Fibroblast of skin of left biceps (primary cell): ENCODE measurements at places on chromosomes 4 and X.
A peak's percentile ranks its signal among the peaks of the same experiment; 100 is the strongest.

DNA sequence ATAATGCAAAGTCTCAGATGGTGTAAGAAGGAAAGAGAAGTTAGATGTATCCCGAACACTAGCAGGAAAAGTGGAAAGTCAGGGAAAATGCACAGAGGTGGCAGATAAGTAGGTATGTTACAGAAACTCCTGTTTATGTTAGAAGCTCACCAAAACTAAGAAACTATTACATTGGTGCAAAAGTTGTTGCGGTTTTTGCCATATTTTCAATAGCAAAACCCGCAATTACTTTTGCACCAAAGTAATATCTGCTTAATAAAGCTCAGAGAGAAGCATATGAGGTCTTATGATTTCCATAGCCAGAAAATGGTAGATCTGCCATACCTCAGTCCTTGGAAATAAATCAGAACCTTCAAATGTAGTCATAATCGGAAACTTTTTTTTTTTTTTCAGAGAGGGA lies 1035.6 kb downstream of the PCDH7 start:
- no peak for DNase-seq

GRCh38 chr4:76821641-76822040 lies 76.3 kb downstream of the SOWAHB start:
- peak; percentile 97 for DNase-seq

GRCh38 chr4:131337936-131338335 lies 1811.2 kb upstream of the PCDH10 start:
- DNase-seq = no peak

- DNase-seq = no peak
These were observed 109.8 kb downstream of the SORBS2 start for GRCh38 chr4:185702147-185702663.

- DNase-seq = peak; percentile 57
These were observed 282.9 kb downstream of the USP46 start for GRCh38 chr4:52376132-52376704.

DNA sequence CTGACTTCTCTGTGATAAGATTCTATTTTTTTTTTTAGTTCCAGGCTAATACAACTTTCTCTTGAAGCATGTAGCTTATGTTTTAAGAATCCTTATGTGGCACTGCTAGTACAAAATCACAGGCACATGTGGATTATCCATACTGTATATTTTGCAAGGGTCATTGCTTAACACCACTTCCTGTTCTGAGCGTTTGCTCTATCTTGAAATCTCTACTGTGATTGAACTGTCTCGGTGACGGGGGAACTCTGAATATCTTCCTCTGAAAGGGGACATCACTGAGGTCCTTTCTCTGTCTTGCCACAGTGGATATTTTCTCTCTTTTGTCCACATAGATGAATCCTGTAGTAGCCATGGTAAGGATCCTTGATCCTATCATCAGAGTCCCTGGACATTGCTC lies 2.1 kb upstream of the WFS1 start:
- DNase-seq = no peak

DNA sequence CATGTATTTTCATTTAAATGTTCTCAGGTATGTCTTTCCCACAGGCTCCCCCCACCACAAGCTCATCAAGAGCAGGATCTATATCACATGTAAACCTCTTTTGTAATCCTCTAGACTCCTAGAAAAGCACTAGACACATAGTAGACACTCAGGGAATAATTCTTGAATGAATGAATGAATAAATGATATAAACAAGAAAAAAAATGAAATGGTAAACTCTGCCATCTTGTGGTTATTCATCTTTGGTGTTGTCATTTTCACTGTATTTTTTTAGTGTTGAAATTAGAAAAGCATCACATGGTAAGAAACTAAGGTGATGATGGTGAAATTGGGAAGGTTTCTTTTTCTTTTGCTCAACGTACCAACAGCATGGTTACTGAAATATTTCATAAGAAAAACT lies 34.2 kb upstream of the C1GALT1C1 start:
- no peak for DNase-seq

GRCh38 chrX:149950681-149951080 lies 12.4 kb upstream of the EOLA2 start:
- peak; percentile 15 for DNase-seq

- DNase-seq = no peak
These were observed 12.0 kb upstream of the UFSP2 start for GRCh38 chr4:185437809-185438208.

DNA sequence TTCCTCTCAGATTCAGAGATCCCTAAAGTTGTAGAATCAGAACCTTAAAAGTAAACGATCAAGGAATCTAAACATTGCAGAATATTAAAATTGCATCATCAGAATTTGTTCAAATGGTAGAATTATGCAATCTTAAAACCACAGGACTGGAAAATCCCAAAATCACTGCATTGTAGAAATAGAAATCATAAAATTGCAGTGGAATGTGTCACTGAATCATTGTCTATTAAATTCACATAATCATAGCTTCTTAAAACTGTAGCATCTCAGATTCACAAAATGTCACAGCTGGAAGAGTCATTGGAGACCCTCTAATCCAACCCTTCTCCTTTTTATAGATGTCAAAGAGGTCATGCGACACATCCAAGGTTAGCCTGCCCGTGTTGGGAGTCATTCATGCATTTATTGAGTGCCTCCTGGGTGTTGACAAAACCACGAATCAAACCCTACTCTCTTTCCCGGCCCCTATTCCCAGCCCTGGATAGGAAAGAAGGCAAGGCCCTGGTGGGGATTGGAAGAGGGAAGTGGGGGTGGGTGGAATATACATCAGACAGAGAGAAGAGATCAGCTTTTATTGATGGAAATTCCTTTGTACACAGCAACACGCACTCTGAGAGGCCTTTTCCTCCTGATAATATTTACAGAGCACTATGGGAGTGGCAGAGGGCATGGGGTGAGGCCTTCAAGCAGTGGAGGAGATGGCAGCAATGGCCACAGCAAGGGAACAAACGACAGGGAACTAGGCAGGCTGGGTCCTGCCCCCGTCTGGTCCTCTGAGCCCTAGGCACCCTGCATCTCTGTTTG lies 15.4 kb downstream of the IQSEC2 start:
- DNase-seq = peak; percentile 55

DNA sequence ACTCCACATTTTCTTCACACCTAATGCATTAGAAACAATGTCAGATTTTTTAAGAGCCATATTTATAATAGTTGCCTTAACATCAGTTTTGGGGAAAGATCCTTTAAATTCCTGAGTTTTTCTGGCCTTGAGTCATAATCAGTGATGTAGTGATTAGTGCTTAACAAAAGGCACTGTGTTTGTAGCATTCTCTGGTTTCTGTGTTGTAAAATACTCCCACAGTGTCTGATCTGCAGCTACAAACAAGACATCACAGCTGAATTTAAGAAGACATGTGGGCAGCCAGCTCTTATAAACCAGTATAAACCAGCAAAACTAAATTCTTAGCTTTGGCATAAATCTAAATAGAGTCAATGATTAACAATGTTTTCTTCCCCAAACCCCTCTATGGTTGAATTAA lies 233.8 kb downstream of the FSTL5 start:
- no peak for DNase-seq

DNA sequence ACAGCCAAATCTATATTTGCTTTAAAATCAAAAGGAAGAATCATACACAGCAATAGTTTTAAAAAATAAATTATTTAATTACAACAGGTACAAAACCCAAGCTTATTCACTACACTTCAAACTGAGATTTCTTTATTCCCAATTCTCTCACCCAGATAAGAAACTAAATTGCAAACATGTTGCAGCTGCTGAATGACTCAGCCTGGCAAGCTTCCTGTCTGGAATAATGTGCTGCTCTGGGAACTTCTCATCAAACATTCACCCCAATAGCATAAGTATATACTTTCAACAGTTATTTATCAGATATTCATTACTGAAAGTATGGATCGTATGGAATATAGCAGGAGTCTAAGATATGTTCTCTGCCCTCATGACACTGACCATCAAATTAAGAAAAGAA lies 43.0 kb upstream of the GABRA2 start:
- no peak for DNase-seq

- DNase-seq = no peak
These were observed 14.1 kb upstream of the CD99 start for GRCh38 chrX:2676794-2677675.

DNA sequence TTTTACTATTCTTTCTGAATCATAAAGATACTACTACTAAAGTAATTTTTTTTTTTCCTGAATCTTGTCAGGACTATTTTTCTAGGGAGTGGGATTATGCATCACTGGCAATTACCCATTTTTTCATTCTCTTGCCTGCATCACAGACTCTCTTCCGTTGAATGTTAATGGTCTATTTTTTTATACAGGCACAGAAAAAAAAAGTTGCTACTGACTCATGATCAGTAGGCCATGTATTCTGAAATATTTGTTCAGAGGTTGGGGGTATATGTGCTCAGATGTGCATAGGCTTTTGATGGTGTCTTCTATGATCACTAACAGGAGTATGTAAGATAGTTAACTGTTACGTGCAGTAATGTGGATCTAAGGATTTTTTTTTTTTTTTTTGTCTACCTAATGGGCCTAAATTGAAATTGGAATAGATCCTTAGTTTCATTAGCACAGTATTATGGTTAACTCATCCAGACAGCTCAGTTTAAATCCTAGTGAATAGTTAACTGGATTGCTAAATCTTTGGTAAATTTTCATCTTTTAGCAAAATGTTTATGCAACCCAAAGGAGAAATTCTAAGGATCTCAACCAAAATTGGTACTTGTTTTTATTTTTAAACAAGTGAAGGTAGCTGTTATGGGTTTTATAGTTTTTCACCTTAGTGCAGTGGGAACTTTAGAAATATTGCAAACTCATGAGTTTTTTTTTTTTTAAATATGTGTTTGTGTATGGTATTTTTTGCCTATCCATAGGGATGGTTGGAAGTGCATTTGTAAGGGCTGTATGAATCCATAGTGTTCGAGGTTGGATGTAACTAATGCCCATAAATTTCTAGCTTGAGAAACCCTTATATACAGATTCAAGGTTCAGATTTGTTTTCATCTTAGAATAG lies 12.1 kb downstream of the BMP2K start:
- no peak for DNase-seq

DNA sequence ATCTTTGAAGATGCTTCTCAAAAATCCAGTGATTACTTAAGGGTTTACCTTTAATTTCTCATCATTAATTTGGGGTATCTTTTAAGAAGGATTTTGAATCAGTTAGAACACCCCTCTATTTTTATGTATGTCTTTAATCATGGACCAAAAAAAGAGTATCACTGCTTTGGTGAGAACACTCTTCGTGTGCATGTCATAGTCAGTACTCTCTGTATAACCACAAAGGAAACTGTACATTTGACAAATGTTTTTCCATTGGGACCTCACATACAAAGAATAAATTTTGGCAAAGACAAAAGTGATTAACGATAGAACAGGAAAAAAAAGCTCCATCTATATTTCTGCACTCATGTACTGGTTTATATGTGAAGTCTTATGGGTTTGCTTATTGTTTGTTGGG lies 31.3 kb downstream of the FAM241A start:
- DNase-seq = no peak

GRCh38 chr4:85672959-85673358 lies 198.0 kb downstream of the ARHGAP24 start:
- no peak for DNase-seq

- no peak for DNase-seq
These were observed 239.6 kb downstream of the PARM1 start for GRCh38 chr4:75172551-75172950.

DNA sequence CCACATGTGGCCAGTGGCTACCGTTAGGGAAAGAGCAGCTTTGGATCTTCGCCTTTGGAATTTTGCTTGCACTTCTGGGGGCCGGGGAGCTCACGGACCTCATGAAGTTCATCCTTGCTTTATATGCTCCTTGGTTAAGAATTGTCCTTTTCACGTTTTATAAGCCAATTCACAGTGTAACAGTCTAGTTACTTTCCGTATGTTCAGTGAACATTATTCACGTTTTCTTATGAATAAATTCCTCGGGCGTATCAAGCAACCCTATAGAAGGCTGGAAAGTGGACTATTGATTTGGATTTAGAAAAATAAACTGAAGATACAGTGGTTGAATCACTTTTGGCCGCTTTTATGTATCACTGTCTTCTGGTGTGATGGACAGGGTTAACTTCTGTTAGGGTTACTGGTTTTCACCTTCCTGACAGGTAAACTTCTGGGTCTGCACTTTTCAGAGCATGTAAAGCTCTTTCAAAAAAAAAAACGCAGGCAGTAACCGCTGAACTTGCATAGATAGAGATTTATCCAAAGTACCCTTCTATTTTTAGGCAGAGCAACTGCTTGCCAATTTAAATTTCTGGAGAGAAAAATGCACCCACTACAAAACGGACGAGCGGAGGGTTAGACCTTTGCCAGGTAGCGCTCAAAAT lies 569 bp upstream of the PDLIM5 start:
- no peak for DNase-seq

- no peak for DNase-seq
These were observed 11.2 kb upstream of the PGRMC2 start for GRCh38 chr4:128298852-128299251.

DNA sequence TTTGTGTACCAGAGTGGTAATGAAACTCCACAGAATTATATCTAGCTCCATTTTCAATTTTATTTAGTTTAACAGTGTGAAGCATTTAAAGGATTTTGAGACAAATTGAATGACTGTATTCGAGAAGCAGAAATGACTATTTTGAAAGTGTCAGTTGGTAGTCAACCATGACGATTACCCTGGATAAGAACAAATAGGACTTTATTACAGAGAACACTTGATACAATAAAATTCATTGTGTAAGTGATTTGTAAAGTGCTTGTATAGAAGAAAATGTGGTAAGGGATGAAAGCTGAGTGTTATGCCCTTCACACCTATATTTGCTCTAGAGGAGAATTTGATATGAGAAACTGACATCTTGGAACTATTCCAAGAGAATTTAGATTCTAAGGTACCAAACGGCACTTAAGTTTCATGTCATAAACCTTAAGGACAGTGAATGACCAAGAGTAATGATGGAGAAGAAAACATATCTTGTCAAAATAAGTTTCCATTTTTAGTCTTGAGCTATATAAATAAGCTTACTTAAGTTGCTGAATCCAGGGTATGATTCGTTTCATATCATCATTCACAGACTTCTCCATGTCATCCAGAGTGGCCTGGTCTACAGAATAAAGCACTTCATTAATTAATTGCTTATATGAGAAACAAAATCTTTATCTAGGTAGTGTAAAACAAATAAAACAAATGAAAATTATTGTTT lies 34.6 kb downstream of the MED14 start:
- no peak for DNase-seq

GRCh38 chrX:40479777-40480318 lies 100.9 kb upstream of the ATP6AP2 start:
- no peak for DNase-seq

- no peak for DNase-seq
These were observed 42.3 kb upstream of the FAM241A start for GRCh38 chr4:112102875-112103370.

- no peak for DNase-seq
These were observed 1.5 kb upstream of the RELL1 start for GRCh38 chr4:37687681-37688080.

GRCh38 chrX:47175588-47175980 lies 18.0 kb upstream of the UBA1 start:
- DNase-seq = no peak
